Stimulated activated CD8-positive, alpha-beta memory T cell treated with anti-CD3 and anti-CD28 coated beads, Interleukin-15, amount 100 ng/mL, for 4 hours (primary cell): ENCODE measurements at places on chromosomes 2 and 18.

DNA sequence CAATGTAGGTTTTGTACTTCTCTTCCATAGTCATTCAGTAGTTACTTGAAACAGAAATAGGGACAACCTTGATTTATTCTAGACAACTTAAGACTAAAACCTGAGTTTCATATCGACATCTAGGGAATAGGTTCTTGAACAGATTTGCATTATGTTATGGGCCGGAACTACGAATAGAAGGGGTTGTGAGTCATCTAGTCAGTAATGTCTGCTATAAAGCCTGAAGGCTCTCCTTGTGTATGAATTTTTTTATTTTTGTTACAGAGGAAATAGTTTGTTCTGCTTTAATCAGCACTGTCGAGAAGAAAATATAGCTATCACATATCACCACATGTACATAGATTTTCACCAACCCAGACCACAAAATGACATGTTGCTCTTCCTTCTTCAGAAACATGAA lies 17.3 kb upstream of the TRIM43 start:
- DNase-seq, result no peak

DNA sequence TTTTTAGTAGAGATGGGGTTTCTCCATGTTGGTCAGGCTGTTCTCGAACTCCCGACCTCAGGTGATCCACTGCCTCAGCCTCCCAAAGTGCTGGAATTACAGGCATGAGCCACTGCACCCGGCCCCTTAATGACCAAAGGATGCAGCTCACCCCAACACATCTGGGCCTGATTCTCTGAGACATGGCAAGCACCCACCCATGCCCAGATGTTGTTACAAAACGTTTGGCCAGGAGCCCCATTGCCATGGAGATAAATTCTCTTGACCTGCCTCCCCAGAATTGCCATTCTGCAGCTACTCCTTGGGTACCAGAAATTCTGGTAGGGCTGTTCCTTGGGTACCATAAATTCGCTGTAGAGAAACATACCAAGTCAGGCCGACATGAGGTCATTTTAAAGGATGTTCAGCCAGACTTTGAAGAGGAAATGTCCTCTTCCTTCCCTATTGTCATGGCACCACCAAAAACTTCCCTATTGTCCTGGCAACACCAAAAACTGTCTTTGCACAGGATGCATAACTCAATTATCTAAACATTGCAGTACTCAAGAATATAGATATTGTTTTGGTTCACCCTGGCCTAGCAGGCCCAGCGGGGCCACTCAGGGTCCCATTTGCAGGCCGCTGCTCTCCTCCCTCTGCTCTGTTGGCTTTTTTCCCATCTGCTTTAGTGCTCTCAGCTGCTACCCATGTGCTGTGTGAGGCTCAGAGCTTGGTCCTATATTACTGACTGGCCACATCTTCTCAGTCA lies 160.9 kb upstream of the TTC39C start:
- no peak for DNase-seq

- DNase-seq, result no peak
Observed at GRCh38 chr2:218285604-218286003, 6.7 kb downstream of the TMBIM1 start.

DNA sequence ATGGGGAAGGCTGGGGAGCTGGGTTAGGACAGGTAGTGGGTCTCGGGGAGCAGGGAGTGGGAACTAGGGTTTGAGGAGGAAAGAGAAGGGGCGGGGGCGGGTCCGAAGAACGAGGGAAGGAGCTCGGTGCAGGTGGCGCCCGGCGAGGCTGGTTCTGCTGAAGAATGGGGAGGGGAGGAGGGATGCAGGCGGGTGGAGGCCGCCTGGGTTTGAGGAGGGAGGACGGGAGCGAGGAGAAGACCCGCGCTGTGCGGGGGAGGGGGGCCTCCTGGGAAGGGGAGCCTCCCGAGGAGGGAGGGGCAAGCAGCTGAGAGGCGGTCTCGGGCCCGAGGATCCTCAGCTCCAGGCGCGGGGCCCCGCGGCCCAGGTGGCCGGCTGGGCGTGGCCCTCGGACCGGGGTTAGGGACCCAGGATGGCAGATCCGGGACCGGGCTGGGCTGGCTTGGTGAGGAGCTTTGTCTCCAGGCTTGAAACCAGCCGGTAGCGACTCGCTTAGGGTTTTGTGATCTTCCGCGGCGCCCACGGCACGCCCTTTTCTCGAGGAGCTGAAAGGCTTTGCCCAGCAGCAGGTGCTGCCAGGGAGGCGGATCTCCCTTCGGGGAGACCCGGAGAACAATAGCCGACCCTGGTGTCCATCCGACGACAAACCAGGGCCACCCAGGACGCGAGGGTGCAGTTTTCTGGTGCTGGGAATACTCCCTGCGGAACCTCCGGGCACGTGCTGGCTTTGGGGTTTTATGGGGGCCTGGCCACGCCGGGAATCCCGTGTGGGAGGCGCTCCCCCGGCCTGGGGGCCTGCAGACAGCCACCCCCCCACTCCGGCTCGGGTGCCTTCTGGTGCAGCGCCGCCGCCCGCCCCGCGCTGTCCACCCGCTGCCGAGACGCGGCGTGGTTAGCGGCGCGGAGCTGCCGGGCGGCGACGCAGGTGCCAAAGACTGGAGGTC lies 1.4 kb downstream of the DPYSL5 start:
- DNase-seq, result no peak

GRCh38 chr2:72539071-72539552 lies 286.7 kb downstream of the EXOC6B start:
- no peak for DNase-seq

- DNase-seq, result no peak
Observed at GRCh38 chr2:209985874-209986273, 16.6 kb upstream of the RPE start.

DNA sequence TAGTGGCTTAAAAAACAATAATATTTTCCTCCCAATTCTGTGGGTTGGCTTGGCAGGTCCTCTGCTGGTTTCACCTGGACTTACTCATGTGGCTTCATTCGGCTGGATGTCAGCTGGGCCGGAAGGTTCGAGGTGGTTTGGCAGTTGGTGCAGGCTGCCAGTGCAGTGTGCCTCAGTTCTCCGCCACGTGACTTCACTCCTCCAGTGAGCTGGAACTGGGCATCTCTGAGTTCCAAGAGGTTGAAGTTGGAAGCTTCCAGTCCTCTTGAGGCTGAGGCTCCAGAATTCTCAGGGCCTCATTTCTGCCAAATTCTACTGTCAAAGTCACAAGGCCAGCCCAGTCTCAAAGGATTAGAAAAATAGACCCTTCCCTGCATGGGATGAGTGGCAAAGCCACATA lies 83.4 kb upstream of the B3GNT7 start:
- DNase-seq, result no peak

DNA sequence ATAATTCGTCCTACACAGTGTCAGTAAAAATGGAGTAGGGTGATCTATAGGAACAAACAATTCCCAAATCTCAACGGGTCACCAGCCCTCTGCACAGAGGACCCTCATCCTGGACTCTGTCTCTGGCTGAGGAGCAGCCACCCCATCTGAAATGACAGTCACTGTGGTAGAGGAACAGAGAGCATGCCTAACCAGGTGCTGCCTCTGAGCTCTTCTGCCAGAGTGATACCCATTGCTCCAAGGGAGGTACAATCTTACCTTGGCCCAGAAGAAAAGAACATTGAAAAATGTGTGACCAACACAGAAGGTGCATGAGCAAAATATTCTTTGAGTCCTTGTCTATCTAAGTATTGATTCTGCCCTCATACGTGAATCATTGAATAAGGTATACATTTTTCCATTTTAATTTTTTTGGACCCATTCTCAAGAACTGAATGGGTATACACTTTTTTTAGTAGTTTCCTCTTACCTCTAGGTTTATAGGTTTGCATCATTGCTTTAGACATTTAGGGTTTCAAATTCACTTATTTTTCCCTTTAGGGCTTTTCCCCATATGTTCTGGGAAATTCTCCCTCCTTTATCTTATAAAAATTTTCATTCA lies 8.7 kb downstream of the SP140 start:
- DNase-seq, result no peak
